ENCODE measurements at places on chromosomes 12 and 14.

GRCh38 chr14:22721213-22721612 is 45.3 kb upstream of the OXA1L start:
- DNase-seq: no peak
- H3K4me3 ChIP-seq: no peak overlapping the region
- H3K4me1 ChIP-seq: no peaks in the 10 kb centered on the region
- H3K36me3 ChIP-seq: no peaks in the 10 kb centered on the region
- no peak overlapping the region for H3K27ac ChIP-seq
- peaks cover 10% of the 10 kb centered on the region for H3K27me3 ChIP-seq

GRCh38 chr14:54207075-54207474 is 189.7 kb upstream of the CDKN3 start:
- no peak for DNase-seq
- no peaks in the 10 kb centered on the region for H3K36me3 ChIP-seq
- no peak overlapping the region for H3K4me3 ChIP-seq

DNA sequence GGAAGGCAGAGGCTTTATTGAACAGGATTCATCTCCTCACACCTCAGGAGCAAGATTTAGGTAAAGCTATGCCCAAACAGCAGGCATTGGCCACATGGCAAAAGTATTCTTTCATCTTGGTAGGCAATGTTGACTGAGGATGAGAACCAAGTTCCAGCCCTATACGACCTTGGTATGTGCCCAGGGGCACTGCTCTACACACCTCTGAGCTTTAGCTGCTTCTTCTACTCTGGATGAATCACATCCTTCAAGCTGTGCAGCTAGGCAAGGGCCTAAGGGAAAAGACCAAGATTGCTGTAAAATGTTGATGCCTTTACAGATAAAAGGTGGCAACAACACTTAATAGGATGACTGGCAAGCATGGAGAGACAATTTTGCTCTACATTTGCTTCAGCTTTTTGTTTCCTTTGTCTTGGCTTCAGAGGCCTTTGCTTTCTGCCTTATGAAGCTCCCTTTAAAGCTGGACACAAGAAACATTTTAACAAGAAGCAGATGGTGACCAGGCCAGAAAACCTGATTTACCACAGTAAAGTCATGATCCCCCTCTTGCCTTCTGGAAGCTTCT is 183.3 kb upstream of the KITLG start:
- DNase-seq: no peak
- no peak overlapping the region for H3K4me3 ChIP-seq
- H3K36me3 ChIP-seq: no peaks in the 10 kb centered on the region
- H3K27me3 ChIP-seq: no peaks in the 10 kb centered on the region
- H3K27ac ChIP-seq: no peak overlapping the region
- H3K4me1 ChIP-seq: no peaks in the 10 kb centered on the region

DNA sequence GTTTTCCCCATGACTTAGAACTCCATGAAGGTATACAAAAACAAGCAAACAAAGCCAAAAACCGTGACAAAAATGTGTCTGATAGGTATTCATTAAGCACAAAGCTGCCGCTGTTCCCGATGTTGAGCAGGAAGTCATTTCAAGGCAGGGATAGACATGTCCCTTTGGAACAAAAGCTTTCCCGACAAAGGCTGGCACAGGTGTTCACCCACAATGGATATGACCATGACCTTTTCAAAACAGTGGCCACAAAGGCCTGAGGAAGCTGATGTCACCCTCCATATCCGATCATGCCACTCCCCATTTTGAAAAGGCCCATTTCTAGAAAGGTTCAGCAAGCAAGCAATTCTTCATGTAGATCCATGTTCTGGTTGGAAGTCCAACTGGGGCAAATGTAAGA is 279.1 kb downstream of the BTG1 start:
- H3K4me3 ChIP-seq: no peak overlapping the region
- peaks cover 3% of the 10 kb centered on the region for H3K36me3 ChIP-seq
- DNase-seq: no peak
- peaks cover 4% of the 10 kb centered on the region for H3K4me1 ChIP-seq
- no peak overlapping the region for H3K27ac ChIP-seq

DNA sequence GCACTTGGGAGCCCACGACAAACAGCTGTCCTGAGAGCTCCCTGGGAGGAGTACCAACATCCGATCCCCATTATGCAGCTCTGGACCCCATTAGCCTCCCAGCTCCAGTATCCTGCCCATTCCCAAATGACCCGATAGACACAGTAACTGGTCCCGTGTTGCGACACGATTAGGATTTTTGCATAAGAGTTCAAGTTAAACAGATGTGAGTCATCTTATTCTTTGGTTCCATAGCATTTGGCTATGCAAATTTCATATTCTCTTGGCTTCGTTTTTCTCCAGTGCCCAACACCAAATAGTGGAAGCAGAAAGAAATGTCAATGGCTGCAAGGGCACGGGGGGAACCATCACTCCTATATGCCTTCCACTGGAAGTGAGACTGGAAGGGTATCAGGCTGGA is 43.0 kb upstream of the LRRC10 start:
- no peak overlapping the region for H3K27ac ChIP-seq
- H3K36me3 ChIP-seq: no peaks in the 10 kb centered on the region
- no peaks in the 10 kb centered on the region for H3K4me1 ChIP-seq
- H3K4me3 ChIP-seq: no peak overlapping the region
- H3K27me3 ChIP-seq: no peaks in the 10 kb centered on the region

DNA sequence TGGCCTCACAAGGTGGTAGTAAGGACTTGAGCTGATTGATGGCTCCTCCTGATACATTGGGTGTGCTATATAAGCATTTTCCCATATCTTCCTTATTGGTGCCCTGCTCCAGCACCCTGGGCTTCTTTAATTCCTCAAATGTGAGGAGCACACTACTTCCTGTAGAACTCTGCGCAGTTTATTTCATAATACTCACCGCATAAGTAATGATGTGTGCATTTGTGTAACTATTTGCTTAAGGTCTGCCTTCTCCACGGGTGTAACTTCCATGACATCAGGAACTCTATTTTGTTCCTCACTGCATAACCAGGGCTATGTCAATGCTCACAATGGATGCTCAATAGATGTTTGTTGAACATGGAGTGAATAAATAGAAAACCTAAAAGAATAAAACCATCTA is 392.2 kb downstream of the SEC23A start:
- H3K36me3 ChIP-seq: no peaks in the 10 kb centered on the region
- H3K4me3 ChIP-seq: no peak overlapping the region
- no peak for DNase-seq
- H3K27ac ChIP-seq: no peak overlapping the region

GRCh38 chr14:89849931-89850330 is 104.6 kb downstream of the EFCAB11 start:
- H3K4me3 ChIP-seq: no peak overlapping the region
- no peak overlapping the region for H3K27ac ChIP-seq
- no peaks in the 10 kb centered on the region for H3K4me1 ChIP-seq
- DNase-seq: no peak
- H3K27me3 ChIP-seq: no peaks in the 10 kb centered on the region

DNA sequence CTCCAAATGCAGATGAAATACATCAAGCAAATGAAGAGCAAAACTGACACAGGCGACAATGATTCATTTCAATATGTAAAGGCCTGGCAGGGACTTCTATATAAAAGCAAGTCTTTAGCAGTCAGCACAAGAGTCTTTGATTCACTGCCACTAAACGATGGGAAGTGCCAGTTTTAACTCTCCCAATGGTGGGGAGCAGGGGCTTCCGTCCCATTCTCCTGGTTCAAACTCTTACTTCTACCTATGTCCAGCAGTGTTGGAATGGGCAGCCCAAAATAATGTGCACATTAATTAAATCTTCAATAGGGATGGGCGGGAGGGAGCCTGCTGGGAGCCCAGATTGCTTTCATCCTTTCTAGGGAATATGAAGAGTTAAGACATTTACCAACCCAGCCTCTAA is 97.5 kb upstream of the MDM1 start:
- H3K27me3 ChIP-seq: no peaks in the 10 kb centered on the region
- H3K4me1 ChIP-seq: no peaks in the 10 kb centered on the region
- no peak overlapping the region for H3K4me3 ChIP-seq
- no peak overlapping the region for H3K27ac ChIP-seq

DNA sequence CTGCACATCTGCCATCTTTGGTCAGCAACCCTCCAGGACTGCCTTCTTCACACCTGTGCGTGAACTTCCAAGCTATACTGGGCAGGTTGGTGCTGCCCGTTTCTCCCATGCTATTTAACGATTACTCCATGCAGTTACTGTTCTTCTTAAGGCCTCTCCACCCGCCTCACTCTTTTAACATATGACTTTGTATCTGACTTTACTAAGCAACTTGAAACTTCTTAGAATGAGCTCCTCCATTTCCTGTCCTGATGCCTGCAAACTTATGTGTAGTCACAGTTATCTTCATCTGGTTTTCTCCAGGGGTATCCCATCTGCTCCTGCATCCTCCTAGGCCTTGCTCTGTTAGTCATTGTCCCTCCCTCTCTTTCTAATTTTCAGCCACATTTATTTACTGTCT is 35.7 kb downstream of the PRKCH start:
- no peak overlapping the region for H3K4me3 ChIP-seq
- DNase-seq: no peak
- H3K27ac ChIP-seq: no peak overlapping the region
- no peaks in the 10 kb centered on the region for H3K36me3 ChIP-seq

DNA sequence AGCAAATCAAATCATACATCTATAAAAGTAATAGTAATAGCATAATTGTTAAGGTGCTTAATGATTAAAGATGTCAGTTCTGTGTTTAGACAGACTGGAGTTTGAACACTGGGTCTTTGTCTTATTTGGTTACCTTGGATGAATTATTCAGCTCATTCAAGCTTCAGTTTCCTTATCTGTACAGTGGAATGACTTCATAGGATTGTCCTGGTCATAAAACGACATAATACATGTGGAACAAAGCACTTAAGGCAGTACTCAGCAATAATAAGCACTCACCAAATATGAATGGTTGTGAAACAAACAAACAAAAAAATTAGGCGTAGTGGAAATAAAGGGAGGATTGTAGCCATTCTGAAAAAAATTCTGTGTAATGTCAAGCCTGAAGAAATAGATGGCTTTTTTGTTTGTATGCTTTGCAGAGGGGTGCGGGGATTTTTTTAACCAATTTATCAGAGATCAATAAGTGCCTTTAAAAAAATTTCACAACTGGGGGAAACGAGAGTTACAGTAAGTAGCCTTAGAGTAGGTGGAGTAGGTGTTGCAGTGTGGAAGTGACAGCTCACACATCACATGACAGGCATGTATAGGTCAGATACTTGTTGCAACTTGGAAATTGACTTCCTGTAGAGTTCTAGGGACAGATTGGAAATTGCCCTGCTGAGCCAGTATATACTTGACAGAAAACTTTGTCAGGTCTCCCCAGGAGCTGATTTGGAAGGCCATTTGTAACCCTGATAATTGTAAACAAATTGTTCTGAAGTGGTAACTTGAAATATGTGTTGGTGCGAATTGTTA is 157.7 kb downstream of the SLC15A5 start:
- H3K27ac ChIP-seq: no peak overlapping the region
- H3K27me3 ChIP-seq: peaks cover 1% of the 10 kb centered on the region
- DNase-seq: no peak
- no peaks in the 10 kb centered on the region for H3K36me3 ChIP-seq
- H3K4me1 ChIP-seq: no peaks in the 10 kb centered on the region

DNA sequence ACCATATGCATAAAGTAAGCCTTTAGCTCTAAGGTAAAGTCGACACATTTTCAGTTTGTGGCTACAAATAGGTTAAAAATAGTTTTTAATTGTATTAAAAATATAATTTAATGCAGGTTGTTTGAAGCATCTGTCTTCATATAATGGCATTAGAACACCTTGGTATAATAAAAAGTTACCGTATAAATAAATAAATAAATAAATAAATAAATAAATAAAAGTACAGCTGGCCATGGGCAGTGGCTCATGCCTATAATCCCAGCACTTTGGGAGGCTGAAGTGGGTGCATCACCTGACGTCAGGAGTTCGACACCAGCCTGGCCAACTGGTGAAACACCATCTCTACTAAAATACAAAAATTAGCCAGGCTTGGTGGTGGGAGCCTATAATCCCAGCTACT is 15.6 kb downstream of the ZFYVE26 start:
- no peak for DNase-seq
- H3K36me3 ChIP-seq: peaks cover 44% of the 10 kb centered on the region
- H3K27me3 ChIP-seq: no peaks in the 10 kb centered on the region
- no peak overlapping the region for H3K4me3 ChIP-seq
- H3K27ac ChIP-seq: no peak overlapping the region

GRCh38 chr14:76502219-76502618 is 126.3 kb downstream of the ESRRB start:
- no peaks in the 10 kb centered on the region for H3K4me1 ChIP-seq
- H3K4me3 ChIP-seq: no peak overlapping the region
- H3K27me3 ChIP-seq: peaks cover 21% of the 10 kb centered on the region

DNA sequence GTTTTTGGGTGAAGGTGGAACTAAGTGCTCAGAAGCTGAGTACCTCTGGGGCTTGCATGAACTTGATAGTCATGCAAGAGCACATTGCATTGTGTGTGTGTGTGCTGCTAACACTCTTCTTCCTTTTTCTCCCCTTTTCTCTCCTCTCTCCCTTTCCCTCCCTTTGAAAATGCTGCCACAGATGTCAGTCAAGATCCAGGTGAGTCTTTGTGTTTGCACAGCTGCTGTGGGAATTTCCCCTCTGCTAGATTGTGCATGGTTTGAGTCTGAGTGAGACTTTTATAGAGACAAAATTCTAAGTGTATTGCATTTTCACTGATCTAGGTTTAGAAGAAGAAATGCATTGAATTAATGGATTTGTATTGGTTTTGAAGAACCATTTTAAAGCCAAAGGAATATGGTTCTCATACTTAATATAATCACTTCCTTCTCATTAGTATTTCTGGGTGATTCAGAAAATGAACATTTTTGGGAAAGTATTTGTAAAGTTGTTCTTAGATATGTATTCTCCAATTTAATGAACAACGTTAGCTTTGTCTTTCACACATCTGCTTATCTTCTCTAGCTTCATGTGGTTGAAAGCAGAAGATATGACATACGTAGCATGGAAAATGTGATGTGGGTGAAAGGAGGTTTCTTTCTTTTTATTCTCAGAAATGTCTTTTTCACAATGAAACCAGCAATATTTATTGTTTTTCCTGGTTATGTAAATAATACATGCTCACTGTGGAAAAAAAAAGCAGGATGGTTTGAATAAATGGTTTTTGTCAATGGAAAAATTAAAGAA is 108.5 kb downstream of the NRXN3 start:
- no peak for DNase-seq
- H3K27ac ChIP-seq: no peak overlapping the region
- H3K4me1 ChIP-seq: no peaks in the 10 kb centered on the region
- H3K4me3 ChIP-seq: no peak overlapping the region

All from stimulated activated naive B cell treated with anti-CD40 and anti-IgM and Interleukin-4, amounts not matched to agents 10 μg/mL and 1 μg/mL and 100 μg/mL, for 72 hours (primary cell).